HFFc6 (cell line): ENCODE measurements at places on chromosomes 6 and 20. TPM values are rescaled to one million over a fixed set of nuclear protein-coding genes. Genes with fewer than 3 reads are reported as not detected.

GRCh38 chr6:126807876-126808275, 310.6 kb upstream of the RSPO3 start:
- DNase-seq, result no peak

SPATS1 gene
- total RNA-seq, result not detected in 3 replicates

BFSP1 gene
- 1.6 to 3.3 TPM (median 2.0 TPM) in 3 replicates for total RNA-seq

GRCh38 chr20:47610247-47610944, 108.7 kb downstream of the NCOA3 start:
- peak; percentile 79 for DNase-seq
